Stimulated activated CD8-positive, alpha-beta memory T cell treated with anti-CD3 and anti-CD28 coated beads, Interleukin-7, amount 100 ng/mL, for 4 hours (primary cell): ENCODE measurements at places on chromosomes 2 and 18.

DNA sequence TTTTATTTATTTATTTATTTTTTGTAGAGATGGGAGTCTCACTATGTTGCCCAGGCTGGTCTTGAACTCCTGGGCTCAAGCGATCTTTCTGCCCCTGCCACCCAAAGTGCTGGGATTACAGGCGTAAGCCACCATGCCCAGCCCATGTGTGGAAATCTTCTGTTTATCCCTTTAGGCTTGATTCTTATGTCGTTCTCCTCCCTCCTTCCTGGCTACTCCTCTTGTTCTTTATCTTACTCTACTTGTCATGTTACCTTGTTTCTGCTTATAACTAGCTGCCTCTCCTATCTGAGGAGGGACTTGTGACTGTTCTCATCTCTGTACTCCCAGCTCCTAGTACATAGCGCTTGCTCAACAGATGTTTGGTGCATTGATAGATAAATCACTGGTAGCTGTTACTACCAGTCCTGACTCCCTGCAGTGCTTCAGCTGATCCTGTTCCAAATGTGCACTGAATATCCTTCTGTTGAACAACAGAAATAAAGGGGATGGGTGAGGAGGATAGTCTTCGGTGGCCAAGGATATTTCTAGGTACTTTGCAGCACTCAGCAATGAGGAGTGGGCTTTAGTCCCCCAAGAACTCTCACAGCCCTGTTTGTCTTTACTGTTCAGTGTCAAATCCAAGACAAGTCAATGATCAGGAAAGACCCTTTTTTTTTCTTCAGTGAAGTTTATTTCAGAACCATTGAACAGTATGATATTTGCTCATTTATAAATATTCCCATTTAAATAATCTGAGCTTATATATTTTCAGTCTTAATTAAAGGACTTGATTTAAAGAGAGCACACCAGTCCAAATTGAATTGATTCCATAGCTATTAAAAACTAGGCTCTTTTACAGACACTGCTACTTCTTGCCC, 7.2 kb downstream of the IL1B start:
- DNase-seq = no peak

- no peak for DNase-seq
Observed at GRCh38 chr2:96345868-96346462, 10.4 kb downstream of the NCAPH start.

DNA sequence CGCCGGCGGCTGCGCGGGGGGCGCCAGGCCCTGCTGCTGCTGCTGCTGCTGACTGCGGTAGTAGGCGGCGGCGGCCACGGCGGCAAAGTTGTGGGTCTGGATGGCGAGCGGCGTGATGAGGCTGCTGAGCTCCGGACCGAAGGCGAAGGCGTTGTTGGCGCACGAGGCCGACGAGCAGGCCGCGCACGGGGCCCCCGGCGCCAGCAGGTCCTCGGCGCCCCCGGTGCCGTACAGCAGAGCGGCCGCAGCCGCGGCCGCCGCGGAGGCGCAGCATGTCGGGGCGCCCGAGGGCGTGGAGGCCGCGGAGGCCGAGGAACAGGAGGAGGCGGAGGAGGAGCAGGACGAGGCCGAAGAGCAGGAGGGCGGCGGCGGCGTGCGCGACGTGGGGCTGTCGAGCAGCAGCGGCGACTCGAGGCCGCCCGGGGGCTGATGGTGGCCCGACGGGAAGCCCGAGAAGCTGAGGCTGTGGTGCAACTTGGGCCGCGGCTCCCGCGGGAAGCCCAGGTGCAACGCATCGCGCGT, 1.8 kb downstream of the ZFP36L2 start:
- no peak for DNase-seq

DNA sequence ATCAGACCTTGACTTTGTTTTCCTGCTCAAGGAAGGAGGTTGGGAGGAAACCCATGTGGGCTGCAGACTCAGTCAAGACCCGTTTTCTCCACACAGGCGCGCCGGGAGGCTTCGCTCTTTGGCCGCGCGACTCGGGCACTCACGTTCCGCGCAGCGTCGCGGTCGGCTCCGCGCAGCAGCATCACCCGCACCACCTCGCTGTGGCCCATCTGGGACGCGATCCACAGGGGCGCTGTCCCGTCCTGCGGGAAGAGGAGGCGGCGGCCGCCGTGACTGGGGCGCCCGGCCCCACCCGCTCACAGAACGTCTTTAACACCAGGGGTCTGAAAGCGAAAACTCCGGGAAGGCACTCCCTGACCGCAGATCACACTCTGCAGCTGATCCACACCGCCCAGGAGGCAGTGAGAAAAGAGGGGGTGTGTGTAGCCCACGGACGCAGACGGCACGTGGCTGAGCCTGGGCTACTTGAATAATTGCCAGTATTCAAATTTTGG, 33.1 kb upstream of the NPC1 start:
- no peak for DNase-seq

GRCh38 chr18:35635170-35635569, 53.6 kb downstream of the GALNT1 start:
- no peak for DNase-seq

DNA sequence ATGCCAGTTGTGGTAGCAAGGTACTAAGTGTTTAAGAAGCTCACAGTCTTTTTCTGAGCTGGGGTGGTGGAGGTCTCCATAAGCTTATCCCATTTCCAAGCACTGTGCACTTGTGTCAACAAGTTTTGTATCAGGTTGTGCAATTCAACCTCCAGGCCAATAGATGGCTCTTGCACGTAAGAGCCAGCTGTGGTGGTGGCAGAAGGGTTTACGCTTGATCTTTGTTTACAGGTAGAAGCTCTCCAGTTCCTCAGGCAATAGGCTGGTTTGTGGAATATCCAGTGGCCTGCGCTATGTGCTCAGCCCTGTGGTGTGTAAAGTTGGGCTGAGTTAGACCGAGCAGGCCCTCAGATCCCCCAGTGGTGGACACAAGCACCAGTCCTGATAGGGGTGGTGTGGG, 89.7 kb upstream of the CNTNAP5 start:
- DNase-seq = no peak

DNA sequence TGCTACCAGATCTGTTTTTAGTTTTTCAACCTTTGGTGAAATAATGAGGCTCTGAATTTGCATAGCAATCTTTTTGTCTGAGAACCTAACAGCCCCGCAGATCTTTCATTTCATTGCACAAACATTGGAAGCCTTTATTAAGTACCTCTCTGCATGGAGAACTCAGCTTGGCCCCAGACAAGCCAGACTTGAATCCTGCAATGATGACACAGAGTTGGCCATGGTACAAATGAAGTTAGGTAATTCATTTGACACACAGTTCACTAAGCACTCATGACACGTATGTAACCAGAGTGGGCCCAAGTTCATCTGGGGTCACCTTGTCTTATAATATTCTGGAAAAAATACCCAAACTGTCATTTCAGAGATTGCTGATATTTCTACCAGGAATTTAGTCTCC, 439.1 kb upstream of the ID2 start:
- DNase-seq = no peak

GRCh38 chr2:58992062-58992706, 751.1 kb upstream of the FANCL start:
- no peak for DNase-seq

- no peak for DNase-seq
Observed at GRCh38 chr2:26196683-26197418, 24.0 kb downstream of the GAREM2 start.

GRCh38 chr2:191679818-191680600, 2.1 kb downstream of the NABP1 start:
- no peak for DNase-seq

DNA sequence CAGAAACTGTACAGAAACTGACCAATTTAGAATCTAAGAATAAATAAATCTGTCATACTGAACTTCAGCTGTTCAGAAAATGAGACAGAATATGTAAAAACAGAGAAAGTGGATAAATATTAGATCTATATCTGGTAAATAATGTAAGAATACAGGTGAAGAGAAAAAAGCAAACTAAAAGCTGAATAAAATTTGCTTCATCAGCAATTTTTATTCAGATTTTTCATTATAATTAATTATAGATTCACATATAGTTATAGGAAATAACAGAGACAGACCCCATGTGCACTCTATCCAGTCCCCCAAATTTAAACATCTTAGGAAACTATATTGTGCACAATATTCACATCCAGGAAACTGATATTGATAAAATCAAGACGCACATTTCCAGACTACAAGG, 299.2 kb downstream of the EXOC6B start:
- DNase-seq = no peak

DNA sequence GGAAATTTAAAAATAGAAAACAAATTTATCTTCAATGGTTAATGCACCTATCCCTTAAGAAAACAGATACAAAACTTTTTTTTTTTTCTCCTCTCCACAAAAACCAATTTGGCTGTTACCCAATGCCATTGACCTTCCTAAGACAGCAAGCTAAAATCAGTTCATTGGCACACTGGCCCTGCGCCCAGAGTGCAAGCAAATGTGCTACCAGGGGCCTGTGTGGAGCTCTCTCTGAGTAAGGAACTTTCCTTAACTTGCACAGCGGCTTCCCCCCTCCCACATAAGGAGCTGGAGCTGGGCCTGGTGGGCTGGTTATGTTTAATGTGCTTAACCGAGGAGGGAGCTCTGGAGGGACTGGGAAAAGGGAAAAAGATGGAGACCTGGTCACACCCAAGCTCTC, 17.6 kb upstream of the POU3F3 start:
- DNase-seq = no peak

- no peak for DNase-seq
Observed at GRCh38 chr2:231910771-231911170, 15.4 kb downstream of the NPPC start.

DNA sequence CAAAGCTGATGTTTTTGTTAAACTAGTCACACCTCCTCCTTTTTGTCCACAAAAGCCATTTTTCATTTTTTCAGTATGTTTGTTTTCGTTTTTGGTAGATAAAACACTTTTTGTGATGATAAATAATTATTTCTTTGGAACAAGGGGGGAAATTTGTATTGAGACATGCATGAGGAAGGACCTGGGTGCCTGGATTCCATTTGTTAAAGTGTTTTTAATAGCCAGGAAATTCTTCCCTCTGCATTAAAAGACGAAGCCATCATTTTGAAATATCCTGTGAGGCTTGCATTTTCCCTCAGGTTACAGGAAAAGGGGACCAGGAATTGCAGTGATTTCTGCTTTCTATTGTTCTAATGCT, 52.1 kb upstream of the CTLA4 start:
- no peak for DNase-seq

DNA sequence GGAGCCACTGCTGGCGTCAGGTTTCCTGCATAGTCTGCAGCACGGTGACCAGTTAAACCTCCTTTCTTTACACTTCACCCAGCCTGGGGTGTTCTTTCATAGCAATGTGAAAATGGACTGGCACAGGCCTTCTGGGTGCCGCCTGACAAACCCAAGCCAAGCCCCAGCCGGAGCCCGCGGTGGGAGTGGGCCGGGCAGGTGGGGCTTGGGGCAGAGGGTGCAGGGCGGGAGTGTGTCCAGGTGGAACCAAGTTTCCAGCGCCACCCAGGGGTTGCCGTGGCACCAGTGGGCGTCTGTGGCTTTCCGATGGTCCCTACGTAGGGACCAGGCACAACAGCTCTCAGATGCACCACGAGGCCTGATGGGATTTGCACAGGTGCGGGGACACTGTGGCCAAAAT, 75.8 kb downstream of the RTP5 start:
- no peak for DNase-seq
